ENCODE measurements at places on chromosomes 7 and 10.
A peak's percentile ranks its signal among the peaks of the same experiment; 100 is the strongest.

GRCh38 chr10:68586606-68587305, 26.6 kb downstream of the TET1 start:
- no peak for DNase-seq

GRCh38 chr10:51867956-51868355, 168.6 kb upstream of the CSTF2T start:
- DNase-seq: no peak

GRCh38 chr7:50226669-50227068, 77.8 kb upstream of the IKZF1 start:
- DNase-seq: no peak

- DNase-seq: no peak
These were observed 1.0 kb downstream of the GRM8 start for GRCh38 chr7:127251465-127252376.

- DNase-seq: no peak
These were observed 335.3 kb downstream of the FGFR2 start for GRCh38 chr10:121262774-121263430.

DNA sequence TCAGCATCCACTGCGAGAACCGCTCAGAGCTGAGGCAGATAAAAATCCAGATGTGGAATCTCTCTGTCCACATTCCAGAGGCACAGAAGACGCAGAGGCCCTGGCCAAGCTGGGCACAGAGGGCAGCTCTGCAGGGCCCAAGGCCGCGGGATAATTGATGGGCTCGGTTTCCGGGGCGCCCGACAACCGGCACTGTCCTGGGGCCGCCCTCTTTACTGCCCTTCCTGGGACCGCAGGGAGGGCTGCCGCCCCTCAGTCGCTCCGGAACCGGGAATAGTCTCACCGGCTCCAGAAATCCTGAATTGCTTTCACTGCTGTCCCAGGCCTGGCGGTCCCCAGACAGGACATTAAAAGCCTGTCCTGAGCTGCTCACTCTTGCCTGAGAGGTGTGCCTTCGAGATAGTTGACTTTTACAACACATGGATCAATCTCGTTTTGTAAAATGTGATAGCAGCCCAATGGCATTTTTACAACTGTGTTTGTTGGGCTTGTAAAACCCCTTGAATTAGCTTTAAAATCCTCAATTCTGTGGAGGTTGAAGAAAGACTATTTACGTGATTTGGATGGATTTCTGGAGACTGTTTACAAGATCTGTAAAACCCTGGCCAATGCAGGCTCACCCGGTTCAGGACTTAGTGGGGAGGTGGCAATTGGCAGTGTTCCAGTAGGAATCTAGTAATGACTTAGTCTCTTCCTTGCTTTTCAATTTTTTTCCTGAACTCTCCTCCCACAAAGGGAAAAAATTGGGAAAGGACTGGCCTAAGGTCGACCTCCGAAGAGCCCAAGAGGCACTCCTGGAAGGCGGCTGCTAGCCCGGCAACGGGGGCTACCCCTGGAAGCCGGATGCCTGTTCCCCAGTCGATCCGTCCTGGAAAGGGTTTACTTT, 1.4 kb upstream of the HOXA6 start:
- no peak for DNase-seq

DNA sequence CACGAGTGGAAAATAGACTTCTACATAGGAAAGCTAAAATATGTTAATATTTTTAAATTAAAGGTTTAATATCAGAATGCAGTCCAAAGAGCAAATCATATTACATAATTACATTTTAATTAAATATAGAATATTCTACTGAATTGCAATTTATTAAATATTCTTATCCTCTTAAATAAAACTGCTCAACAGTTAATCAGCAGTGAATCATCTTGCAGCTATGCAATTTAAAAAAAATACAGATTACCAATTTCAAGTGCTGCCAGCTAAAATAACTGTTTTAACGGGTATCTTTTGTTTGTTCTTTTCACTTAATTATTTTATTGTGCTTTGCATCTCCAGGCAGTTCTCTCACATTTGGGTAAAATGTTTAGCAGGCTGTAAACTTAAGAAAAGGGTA, 82.2 kb downstream of the ZNRF2 start:
- no peak for DNase-seq

DNA sequence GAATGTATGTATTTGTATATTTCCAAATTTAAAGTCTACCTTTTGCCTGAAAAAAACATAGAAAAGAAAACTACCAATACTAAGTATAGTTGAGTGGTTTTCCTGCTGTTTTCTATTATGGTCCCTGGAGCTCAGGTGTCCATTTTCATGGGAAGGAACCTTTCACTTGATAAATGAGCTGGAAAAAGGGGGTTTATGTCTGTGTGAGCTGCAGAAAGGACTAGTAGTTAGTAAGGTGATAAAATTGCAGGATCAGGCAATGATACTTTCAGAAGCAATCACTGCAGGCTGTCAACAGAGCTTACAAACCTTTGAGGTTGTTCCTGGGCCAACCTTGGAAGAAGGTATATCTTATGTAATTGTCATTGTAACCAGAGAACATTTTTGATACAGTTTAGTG, 48.0 kb downstream of the ST7 start:
- no peak for DNase-seq

- DNase-seq: no peak
These were observed 168.2 kb downstream of the CACNA2D1 start for GRCh38 chr7:82275342-82275741.

GRCh38 chr10:10803278-10803677, 214.4 kb upstream of the CELF2 start:
- DNase-seq: no peak

GRCh38 chr7:88386665-88387156, 80.0 kb upstream of the STEAP4 start:
- DNase-seq: no peak

DNA sequence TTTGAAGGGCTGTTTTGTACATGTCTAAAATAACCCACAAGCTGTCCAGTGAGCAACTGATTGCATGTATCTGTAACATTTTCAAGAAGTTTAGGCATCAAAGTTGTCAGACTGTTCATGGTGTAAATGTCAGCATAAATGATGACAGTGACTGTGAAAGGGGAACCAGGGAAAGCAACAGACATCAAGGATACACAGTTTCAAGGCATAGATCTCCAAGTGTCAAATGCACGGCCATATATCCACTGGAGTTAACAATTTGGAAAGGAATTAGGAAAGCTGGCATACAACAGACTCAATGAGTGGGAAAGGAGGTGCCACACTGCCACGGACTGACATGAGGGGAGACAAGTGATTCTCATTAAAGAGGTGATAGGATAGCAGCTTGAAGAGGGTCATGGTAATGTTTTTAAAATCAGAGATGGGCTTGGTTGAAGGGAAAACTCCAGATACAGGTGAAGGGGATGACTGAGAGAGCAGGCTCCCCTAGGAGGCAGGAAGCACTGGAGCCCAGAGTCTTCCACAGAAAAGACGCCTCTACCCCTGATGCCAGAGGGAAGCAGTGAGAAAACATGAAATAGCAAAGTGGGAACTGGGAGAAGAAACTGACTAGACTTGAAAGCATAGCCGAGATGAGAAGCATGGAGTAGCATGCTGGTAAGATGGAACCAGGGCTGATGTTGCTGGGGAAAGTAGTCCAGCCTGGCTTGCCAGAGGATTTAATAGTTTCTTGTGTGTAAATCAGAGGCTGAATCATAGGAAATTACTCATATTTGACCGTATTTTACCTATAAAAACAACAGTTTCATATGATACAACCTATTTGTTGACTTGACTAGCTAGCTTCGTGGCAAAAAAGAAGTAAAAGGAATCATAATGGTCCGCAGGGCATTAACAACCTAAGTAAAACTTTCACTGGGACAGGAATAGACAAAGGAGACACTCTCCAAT, 18.6 kb downstream of the NSMCE4A start:
- no peak for DNase-seq

- no peak for DNase-seq
These were observed 238.9 kb upstream of the GPR26 start for GRCh38 chr10:123427165-123427786.

- DNase-seq: no peak
These were observed 351.9 kb downstream of the THSD7A start for GRCh38 chr7:11480143-11480542.

- no peak for DNase-seq
These were observed 972.5 kb downstream of the CNTNAP2 start for GRCh38 chr7:147089051-147089461.

GRCh38 chr10:11533328-11533781, 78.1 kb downstream of the USP6NL start:
- DNase-seq: peak; percentile 21

DNA sequence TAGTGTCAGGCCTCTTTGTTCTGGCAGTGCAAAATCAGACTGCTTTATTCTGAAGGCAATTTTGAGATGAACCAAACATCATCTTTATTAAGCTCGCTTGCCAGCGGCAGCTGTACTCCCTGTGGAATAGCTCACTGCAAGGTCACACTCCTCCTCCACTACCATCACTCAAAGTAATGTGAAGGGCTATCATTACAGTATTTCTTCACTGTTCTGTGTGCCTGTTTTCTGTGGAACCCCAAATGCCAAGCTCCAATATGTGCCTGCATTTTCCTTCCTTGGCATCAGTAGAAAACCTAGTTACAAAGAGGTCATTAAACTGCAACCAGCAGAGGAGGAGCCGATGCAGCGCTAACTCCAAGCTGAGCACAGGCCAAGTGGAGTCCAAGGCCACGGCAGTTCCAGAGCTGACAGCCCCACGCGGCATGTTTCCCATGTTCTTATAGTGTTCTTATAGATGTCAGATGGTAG, 21.4 kb downstream of the BCCIP start:
- no peak for DNase-seq

DNA sequence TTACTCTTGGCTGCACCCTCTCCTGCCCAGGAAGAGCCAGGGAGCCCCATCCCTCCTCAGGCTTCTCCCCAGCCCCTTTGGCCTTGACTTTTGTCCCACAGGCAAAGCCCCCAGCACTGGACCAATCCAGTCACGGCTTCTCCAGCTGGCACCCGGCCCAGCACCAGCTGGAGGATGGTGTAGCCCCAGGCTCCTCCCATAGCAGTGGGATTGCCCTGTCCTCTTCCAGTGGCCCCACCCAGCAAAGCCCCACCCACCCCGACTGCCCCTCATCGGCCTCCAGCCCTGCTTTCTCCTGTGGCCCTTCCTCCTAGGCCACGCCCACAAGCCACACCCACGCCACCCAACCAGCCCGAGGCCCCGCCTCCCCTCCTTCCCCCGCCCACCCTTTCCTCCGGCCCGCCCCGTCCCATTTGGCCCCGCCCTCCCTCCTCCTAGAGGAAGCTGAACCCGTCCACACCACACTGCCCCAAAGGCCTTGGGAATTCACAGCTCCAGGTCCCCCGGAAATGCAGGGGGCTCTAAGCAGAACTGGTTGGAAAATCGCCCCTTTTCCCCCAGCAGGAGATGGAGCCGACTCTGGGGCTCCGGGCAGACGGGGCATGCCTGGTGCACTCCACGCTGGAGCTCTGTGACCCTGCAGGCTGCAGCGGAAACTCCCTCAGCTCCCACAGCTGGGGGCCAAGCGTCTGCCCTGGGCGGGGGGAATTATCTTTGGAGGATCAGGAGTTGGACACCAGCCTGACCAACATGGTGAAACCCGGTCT, 25.2 kb downstream of the GET4 start:
- peak; percentile 90 for DNase-seq

DNA sequence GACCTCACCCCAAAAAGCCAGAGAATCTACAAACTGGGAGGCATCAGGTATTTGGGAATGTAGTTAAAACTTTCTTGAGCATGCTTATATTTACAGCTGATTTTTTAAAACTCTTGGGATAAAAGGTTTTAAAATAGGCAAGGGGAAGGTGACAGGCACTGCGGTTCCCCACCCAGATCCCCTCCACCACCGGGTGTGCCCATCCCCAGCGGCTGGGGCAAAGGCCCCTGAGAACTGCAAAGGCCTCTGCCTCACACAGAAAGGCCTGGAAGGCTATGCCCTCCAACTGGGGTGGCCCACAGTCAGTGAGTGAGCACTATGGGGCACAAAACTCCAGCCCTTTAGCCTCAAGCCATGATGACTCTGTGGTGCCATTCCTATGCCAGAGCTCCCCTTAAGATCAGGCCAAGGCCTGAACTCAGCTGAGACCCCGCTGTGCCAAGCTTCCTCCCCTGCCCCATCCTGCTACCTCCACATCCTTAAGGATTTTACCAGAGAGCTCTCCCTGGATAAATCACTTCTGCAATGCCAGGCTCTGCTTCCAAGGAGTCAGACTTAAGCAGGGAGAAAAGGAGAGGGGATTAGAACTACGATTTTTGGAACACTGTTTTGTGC, 299.1 kb downstream of the GRID1 start:
- DNase-seq: no peak

- no peak for DNase-seq
These were observed 7.0 kb downstream of the BMPR1A start for GRCh38 chr10:86763404-86763803.

- DNase-seq: no peak
These were observed 125.7 kb upstream of the NEBL start for GRCh38 chr10:21022821-21023220.

GRCh38 chr10:130570074-130570473, 433.9 kb downstream of the GLRX3 start:
- DNase-seq: no peak

GRCh38 chr7:4071370-4072058, 610.6 kb upstream of the FOXK1 start:
- no peak for DNase-seq

DNA sequence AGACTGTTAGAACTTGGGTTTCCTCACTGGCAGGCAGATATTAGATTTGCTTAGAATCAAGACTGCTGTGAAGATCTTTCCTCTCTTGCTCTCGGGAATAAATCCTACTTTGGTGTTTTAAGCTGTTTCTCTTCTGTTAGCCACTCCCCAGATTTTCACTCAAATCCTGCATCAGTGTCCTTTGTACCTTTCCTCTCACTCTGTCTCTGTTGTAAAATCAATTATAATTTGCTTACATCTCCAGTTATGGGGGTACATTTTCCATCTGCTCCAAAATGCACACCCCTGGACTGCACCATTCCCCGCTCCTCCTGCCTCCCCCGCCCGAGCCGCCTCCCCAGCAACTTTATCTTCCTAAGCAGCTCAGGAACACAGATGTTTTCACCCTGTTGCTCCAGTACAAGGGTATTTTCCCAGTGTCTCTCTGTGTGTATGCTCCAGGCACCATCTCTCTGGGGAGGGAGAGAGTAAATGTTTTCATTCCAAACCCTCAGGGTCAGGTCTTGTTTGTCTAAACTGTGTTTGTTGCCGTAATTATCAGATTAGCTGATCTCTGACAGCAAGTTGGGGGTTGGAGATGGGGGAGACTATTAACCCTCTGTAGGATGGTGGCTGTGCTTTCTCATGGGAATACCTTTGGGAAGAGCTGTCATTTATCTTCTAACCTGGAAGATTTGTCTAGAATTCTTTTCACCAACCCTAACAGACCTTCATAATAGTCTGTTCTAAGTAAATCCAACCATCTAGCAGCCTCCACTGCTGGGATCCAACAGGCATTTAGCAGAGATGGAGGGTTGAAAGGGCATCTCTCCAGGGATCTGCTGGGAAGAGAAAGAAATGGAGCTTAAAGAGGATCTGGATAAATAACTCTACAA, 20.4 kb upstream of the GOT1 start:
- DNase-seq: no peak

Data from erythroblast (primary cell).